Activated effector memory CD4-positive, alpha-beta T cell treated with Interleukin-2 at 50 U/mL for 16 hours (primary cell): ENCODE measurements at places on chromosomes 13 and 19.

- DNase-seq, result no peak
These were observed 6.0 kb downstream of the TMED1 start for GRCh38 chr19:10829967-10830366.

DNA sequence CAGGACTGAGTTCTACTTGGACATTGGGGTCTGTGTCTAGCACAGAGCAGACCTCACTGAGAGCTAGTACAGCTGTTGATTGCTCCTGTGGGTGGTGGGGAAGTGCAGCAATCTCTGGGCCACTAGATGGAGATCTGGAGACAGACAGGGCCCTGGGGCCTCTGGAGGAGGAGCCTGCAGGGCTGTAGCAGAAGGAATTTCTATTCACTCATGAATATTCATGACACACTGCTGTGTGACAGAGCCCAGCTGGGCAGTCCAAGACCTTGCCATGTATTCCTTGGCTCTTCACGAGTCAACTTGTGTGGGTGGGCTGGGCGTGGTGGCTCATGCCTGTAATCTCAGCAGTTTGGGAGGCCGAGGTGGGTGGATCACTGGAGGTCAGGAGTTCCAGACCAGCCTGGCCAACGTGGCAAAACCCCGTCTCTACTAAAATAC is 37.5 kb downstream of the SUGP2 start:
- DNase-seq, result no peak

- DNase-seq, result no peak
These were observed 222.0 kb downstream of the B3GLCT start for GRCh38 chr13:31421756-31422155.

DNA sequence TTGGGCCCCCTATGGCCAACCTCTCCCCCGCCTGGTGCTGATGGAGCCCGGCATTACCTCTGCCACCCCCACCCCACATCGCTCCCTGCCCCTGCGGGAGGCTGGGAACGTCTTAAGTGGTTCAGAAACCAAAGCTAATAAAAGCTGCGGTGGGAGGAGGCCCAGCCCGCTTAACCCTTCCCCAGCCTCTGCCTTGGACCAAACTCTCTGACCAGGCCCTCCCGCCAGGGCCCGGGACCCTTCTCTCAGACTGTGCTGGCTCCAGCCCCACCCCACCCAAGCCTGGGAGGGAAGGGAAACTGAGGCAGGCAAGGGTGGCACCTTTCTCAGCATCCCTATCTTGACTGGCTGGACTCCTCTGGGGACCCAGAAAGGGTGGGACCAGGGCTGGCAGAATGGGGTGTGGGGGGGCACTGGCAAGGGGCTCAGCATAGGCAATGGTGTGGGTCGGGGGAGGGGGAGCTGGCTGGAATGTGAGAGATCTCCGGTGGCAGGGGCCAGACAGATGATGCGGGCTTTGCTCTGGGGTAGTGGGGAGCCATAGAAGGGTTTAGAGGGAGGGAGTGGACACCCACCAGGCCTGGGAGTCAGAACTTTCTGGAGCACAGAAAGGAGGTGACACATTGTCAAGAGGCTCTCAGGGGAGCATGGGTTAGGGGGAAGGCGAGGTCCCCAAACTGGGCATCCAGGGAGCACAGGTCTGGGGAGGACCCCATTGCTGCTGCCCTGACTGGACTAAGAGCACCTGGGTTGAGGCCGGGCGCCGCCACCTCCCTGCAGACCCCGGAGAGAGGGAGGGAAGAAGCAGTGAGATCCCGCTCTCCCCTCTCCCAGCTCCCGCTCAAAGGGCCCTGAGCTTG is 21.9 kb downstream of the SMIM24 start:
- no peak for DNase-seq

DNA sequence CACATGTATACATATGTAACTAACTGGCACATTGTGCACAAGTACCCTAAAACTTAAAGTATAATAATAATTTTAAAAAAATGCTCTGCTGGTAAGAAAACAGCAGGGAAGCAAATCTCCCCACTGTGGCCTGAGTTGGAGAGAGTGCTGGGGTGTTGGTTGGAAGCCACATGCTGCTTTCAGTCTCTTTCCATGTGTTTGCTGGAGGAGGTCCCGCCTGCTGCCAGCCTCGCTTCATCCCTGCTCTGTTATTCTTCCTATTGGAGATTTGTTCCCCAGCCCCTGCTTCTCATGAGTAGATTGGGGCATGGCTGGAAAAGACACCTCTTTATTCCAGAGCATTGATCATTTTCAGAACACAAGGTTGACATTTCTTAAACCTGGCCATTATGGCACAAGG is 230.5 kb downstream of the FGF9 start:
- DNase-seq, result no peak

GRCh38 chr19:6250909-6251308 is 28.9 kb downstream of the MLLT1 start:
- no peak for DNase-seq

GRCh38 chr19:873084-873483 is 13.6 kb downstream of the CFD start:
- peak; percentile 80 for DNase-seq

- no peak for DNase-seq
These were observed 91.2 kb downstream of the PCDH9 start for GRCh38 chr13:67138970-67139369.

GRCh38 chr19:31955884-31956283 is 389.5 kb upstream of the ZNF507 start:
- DNase-seq, result no peak

DNA sequence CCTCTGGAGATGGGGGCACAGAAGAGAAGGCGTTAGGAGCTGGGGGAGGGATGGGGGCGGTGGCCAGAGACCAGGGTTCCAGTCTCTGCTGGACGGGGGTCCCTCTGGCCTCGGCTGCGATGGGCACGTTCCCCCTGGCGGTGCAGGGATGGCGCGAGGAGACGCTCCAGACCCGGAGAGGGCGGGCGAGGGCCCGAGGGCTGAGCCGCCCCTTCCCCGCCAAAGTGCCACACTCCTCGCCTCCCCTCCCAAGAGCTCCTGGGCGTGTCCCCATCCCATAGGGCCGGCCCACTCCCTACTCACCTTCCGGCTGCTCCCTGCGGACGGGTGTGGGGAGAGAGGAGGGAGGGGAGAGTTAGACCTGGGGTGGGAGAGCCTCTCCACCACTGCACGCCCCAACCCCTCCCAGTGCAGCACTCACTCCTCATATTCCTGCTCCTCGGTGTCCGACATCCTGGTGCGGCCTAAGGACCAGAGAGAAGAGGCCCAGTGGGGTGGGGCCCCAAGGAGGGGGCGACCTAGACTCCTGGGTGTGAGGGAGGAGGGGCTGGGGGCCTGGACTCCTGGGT is 2.2 kb downstream of the TNNT1 start:
- no peak for DNase-seq

DNA sequence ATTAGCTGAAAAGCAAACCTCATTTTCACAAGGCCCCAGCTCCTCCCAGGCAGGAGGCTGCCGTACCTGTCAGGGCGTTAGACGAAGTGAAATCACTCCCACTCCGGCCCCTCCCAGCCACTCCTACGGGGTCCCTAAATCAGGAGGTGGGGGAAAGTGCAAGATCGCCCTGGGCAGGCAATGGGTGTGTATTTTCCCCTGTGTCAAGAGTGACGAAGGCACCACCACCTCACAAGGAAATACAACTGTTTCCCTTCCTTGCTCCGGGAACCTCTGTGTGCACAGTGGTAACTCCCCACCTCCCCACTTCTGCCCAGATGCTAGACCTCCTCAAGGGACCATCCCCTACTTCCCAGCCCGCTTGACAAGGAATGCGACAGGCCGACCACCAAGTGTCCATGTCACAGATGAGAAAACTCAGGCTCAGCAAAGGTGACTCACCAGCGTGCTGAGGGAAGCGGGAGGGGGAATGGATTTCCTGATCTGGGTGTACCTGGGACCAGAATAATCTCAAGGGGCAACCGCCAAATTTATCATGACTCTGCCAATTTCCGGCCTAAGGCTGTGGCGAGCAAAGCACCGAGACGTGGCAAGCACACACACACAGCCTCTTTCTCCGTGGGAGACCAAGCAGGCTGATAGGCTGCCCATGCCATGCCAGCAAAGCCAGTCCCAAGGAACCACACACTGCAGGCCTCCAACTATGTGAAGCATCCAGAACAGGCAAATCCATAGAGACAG is 7.3 kb downstream of the PPP6R1 start:
- DNase-seq, result peak; percentile 46

- peak; percentile 46 for DNase-seq
These were observed 23.7 kb upstream of the GPR18 start for GRCh38 chr13:99281811-99282263.

GRCh38 chr19:7922836-7923195 is 2.7 kb downstream of the SNAPC2 start:
- no peak for DNase-seq
